ENCODE measurements at places on chromosomes 11 and 22. TPM values are rescaled to one million over a fixed set of nuclear protein-coding genes. Genes with fewer than 3 reads are reported as not detected.

TBX1 gene
- 0.28 TPM for total RNA-seq

IGF2 gene
- total RNA-seq: 1.3 TPM

DENND5A gene
- 69.2 TPM for total RNA-seq

TTLL1 gene
- 5.0 TPM for total RNA-seq

SMIM38 gene
- 0.20 TPM for total RNA-seq

SHISAL1 gene
- 5.8 TPM for total RNA-seq

B3GAT1 gene
- 32.4 TPM for total RNA-seq

OR5A1 gene
- total RNA-seq: not detected

F2 gene
- not detected for total RNA-seq

MS4A6A gene
- not detected for total RNA-seq
